ENCODE measurements at places on chromosomes 11 and 22.

DNA sequence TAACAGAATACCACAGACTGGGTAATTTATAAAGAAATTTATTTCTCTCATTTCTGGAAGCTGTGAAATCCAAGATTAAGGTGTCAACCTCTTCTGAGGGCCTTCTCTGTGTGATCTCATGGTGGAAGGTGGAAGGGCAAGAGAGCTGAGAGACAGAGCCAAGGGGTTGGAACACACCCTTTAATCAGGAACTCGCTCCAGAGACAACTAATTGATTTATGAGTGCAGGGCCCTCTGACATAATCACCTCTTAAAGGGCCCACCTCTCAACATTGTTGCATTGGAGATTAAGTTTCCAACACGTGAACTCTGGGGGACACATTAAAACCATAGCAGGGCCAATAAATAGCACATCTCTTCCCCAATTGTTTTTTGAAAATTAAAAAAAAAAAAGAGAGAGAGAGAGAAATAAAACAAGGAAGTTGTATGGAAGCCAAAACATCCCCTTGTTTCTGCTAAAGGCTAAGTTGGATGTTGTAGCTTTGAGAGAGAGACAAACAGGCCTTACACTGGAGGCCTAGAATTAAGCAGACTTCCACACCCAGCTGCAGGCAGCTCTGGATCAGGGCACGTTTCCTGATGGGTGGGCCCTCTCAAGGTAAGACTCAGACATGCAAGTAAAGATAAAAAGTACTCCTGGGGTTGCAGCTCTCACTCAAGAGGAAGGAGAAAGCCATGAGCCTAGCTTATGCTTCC is 64.1 kb upstream of the BIRC3 start:
- no peak for DNase-seq

GRCh38 chr11:1761110-1761856 is 2.4 kb downstream of the CTSD start:
- no peak for DNase-seq

GRCh38 chr11:2964782-2965181 is 27.3 kb downstream of the NAP1L4 start:
- no peak for DNase-seq

GRCh38 chr22:50293441-50294318 is 13.8 kb downstream of the PLXNB2 start:
- DNase-seq: peak; percentile 48

DNA sequence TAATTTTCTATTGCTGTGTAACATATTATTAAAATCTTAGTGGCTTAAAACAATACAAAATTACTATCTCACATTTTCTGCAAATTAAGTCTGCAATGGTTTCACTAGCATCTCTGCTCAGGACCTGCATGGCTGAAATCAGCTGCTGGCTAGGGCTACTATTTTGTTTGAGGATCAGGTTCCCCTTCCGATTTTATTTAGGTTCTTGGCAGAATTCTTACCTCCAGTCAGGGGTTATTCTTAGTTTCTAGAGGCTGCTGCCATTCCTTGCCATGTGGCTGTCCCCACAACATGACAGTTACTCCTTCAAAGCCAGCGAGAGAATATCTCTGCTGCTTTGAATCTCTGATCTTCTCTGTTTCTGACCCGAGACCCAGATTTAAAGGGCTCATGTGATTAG is 424.5 kb upstream of the ANO5 start:
- no peak for DNase-seq

GRCh38 chr11:59944720-59945119 is 6.5 kb downstream of the OOSP1 start:
- DNase-seq: no peak

DNA sequence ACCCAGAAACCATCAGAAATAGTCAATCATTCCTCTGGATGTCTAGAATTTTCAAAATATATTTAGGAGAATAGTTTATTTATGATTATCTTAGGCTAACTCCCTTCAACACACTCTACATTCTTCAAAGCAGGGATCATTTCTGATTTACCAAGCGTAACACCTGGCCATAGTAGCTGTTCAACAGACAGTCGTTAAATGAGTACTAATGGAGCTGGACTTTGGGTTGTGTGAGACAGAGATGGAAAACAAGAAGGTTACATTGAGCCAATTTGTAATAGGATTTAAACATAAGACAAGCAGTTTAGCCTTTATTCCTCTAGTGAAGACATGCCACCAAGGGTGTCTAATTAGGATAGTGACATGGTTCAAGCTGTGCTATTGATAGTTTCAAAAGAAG is 129.2 kb upstream of the ANO3 start:
- DNase-seq: no peak

GRCh38 chr11:116505298-116506262 is 267.2 kb downstream of the BUD13 start:
- no peak for DNase-seq

DNA sequence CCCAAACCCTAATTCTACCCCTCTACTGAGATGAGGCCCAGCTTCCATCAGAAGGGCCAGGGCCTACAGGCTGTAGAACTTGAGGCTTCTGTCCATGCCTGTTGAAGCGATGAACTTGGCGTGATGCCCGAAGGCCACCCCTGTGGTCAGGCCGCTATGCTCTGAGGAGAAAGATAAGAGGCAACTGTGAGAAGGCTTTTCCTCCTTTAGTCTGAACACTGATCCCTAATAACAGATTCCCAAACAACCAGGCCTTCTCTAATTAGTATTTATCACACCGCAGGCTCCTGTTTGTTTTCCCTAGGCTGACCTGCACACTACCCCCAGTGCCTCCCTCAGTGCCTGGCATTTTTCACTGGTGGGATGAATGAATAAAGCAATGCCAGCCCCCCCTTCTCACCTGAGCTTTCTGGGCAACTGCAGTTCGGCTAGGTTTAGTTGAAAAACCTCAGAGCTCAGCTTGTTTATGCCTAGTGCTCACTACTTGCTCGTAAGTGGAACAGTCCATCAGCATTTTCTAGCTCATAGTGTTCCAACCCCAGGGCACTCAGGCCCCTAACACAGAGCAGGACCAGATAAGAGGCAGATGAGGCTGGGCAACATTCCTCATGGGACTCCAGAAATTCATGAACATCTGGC is 15.2 kb downstream of the PRPF19 start:
- DNase-seq: no peak

DNA sequence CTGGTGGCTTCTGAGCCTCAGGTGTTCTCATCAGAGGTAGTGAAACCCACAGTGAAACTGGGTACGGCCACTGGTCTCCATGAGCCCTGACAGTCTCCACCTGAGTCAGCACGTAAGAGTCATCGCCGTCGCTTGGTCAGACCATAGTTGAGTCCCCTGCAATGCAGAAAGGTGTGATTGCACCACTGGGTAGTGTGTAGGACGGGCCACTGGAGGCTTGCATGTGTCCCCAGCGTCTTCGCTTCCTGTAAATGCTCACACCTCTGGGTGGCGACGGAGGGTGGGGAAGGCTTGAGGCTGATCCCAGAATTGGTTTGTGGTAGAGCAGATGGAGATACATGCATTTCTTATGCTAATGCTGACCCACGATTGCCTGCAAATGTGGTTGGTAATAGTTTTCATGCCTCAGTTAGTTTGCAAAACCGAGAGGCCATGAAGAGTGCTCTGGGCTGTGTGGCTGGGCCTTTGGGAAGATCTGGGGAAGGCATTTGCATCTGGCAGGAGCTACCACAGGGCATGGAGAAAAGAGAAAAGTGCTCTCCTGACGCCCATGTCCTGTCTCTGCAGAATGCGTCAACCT is 26.5 kb downstream of the CTTN start:
- no peak for DNase-seq

DNA sequence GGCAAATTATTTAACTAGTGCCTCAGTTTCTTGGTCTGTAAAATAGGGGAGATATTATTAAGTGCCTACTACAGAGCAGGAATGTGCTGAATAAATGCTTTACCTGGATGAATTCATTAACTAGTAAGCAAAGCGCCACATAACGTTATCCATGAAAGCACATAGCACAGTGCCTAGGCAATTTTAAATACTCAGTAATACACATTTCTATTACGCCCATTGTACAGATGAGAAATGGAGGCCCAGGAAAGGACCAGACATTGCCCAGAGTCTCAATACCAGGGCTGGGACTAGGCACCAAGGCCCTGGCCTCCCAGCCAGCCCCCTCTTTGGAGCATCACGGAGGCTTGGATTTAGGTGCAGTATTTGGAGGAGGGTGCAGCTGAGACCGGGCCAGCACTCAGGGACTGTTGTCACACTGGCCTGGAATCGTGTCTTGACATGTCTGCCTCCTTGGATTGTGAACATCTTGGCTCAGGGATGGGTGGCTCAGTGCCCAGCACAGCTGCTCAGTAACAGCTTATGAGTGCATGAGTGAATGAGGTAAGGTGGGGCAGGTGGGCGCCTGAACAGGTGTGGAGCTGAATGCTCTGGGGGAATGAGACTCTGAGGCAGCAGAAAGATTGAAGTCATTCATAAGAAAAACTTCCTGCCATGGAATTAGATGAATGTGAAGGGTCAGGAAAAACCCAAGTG is 42.1 kb upstream of the TPBGL start:
- DNase-seq: no peak

DNA sequence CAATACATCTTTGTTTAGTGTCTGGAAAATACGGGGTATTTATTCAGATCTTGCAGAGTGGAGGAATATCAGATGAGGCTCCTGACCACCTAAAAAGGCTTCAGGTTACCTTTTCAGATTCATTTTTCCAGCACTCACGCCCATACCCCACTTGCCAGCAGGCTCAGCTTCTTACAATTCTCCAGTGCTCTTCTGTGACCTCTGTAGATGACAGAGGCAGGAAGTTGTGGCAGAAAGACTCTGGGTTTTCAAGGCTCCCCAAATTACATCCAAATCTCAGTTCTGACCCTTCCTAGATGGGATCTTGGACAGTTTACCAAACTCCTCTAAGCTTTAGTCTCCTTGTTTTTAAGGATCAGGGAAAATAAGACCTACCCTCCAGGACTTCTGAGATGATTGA is 61.1 kb downstream of the SYTL2 start:
- DNase-seq: no peak

DNA sequence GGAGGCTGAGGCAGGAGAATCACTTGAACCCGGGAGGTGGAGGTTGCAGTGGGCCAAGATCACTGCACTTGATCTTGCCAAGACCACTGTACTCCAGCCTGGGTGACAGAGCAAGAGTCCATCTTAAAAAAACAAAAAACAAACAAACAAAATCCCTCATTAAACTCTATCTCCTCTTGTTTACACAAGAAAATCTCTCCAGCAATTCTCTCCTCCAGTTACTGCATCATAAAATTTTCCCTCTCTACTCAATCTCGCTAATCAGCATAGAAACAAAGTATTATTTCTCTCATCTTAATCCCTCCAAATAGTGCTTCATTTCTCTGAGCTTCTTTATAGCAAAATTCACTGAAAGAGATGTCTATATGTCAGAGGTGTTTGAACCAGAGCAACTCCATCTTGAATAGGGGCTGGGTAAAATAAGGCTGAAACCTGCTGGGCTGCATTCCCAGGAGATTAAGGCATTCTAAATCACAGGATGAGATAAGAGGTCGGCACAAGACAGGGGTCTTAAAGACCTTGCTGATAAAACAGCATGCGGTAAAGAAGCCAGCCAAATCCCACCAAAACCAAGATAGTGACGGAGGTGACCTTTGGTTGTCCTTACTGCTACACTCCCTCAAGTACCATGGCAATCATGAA is 19.8 kb downstream of the MTMR2 start:
- no peak for DNase-seq

DNA sequence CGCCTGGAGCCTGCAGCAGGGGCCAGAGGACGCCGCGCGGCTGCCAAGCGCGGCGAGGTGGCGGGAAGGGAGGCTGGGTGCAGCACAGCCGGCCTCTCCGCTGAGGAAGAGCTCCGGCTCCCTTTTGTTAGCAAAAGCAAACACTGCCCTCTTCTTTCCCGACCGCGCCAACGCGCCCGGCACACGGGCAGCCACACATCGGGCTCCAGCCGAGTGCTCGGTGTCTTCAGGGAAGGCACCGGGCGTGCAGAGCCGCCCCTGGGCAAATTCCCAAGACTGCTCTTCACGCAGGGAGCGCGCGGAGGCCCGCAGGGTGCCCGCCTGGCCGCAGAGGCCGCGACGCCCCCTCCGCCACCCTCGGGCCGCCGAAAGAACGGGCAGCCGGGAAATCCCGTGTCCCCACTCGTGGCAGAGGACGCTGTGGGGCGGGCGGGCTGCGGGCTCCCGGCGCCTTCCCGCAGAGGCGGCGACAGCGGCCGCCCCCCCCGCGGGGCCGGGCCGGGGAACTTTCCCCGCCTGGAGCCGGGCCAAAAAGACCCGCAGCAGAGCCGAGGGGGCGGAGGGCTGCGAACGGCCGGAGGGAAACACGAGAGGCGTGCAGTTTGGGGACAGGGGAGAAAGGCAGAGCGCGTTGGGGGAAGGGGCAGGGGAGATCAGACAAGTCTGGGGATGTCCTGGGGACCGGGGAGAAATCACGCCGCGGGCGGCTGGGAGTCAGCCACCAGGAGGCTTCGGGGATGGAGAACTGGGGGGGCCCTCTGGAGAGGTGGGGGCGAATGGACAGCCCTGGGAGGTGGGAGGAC is 931 bp downstream of the CADM1 start:
- DNase-seq: peak; percentile 77

DNA sequence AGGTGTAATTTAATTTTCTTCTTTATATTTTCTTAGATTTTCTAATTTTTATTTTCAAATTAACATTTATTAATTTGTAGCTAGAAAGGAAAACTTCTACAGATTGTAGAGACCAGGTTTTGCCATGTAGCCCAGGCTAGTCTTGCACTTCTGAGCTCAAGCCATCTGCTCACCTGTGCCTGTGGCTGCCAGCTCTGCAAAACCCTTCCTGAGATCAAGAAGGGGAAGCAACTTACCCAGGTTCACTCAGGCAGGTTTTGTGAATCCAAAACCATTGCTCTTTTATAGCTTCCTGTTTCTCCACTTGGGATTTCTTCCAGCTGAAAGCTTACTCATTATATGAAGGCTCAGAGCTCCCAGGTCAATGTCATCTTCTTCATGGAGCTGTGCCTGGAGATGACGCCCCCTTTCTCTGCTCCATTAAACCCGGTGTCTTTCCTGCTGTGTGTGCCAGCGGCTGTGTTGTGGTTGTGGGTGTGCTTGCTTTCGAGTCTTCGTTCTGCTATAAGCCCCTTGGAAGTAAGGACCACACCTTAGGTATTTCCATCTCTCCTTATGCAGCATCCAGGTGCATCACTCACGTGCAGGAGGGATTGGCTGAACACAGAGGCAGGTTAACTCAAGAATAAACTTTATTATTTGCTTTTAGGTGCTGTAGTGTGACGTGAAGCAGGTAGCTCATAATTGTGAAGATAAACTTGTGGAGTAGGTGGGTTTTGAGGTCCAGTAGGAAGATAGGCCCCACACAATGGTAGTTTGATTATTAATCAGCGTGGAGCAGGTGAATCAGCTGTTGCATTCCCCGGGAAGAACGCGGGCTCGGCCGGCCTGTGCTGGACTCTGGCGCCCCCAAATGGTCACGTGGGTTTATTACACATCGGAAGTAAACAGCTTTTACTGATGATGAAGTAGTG is 42.2 kb upstream of the INCENP start:
- DNase-seq: peak; percentile 61

- DNase-seq: no peak
Observed at GRCh38 chr11:85385547-85385946, 241.6 kb downstream of the DLG2 start.

All from HT1080 (cell line).